ENCODE measurements at places on chromosomes 2 and 18.
A peak's percentile ranks its signal among the peaks of the same experiment; 100 is the strongest.

GRCh38 chr2:176744146-176744545 lies 468.4 kb upstream of the HNRNPA3 start:
- no peak for DNase-seq

GRCh38 chr18:44636241-44636640 lies 44.4 kb upstream of the SETBP1 start:
- peak; percentile 7 for DNase-seq

DNA sequence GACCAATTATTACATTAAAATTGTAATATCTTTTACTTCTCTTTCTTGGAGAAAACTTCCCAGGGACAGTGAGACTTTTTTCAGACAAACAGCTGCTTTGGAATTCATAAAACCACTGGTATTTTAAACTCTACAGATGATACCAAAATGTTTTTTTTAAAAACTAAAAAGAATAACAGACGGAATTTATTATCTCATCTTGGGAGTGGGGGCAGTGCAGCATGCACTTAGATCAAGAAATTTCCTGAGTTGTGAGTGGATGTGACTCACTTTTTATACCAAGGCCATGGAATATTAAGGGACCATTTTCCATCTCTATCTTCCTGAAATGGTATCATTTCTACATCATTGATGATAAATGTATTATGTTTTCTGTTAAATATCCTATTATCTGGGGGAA lies 422.8 kb upstream of the HNRNPA3 start:
- no peak for DNase-seq

GRCh38 chr2:161159456-161160225 lies 587 bp upstream of the TANK start:
- no peak for DNase-seq

GRCh38 chr2:216792222-216793021 lies 67.4 kb downstream of the TNP1 start:
- DNase-seq, result no peak

DNA sequence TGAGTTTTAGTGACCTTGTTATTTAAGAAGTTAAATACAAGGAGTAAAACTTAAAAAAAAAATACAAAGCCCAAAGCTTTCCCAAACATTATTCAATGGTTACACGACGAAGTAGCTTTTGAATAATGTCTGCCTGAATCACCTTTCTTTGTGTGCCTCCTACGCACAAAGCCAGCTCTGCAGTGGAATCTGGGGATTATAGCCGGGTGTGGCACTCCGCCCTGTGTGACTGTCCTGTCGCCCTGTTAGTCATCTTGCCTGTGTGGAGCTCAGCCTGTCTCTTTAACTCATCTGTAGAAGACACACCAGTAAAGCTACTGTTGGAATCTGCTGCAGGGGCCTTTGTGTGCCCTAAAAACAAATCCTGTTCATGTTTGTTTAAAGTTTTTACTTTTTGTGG lies 79.4 kb upstream of the TCF7L1 start:
- no peak for DNase-seq

- DNase-seq, result peak; percentile 20
Measured at GRCh38 chr2:190320696-190321095, 1.1 kb upstream of the HIBCH start.

DNA sequence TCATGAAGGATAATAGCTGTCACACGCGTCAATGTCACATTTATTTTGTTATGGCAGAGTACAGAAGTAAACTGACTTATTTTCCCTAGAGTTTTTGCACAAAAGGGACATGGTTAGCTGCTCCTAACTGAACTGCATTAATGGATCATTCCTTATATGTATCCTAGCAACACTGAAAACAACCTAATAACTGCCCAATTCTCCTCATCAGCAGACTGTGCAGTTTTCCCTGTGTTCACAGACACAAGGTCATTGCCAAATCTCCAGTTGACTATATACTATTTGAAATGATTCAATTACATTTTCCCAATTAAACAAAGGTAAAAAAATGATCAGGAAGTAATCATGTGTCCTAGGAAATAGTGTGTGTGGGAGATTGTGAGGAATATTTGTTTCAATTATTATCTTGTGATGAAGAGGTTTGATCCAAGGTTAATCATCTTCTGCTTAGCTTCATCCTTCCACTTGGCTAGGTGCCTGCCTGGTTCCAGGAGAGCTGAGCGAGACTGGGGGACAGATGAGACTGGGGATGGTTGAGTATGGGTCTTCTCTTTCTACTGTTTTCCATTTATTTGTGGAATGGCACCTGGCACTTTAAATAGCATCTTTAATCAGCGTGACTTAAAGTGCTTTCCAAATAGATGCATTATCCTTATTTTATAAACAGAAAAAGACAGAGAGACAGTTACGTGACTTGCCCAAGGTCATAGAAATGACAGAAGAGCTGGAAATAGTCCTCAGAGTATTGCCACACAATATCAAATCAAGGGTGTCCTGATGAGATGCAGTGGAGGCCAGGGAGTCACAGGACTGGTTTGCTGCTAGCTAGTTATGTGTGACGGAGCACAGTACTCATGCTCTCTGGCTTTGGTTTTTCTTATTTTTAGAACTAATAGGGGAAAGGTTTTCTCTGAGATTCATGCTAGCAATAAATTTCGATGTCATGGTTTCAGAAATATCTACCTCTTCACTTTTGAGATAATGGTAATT lies 335.6 kb downstream of the PIK3C3 start:
- DNase-seq, result no peak

GRCh38 chr2:18085593-18085992 lies 207.1 kb downstream of the KCNS3 start:
- no peak for DNase-seq

DNA sequence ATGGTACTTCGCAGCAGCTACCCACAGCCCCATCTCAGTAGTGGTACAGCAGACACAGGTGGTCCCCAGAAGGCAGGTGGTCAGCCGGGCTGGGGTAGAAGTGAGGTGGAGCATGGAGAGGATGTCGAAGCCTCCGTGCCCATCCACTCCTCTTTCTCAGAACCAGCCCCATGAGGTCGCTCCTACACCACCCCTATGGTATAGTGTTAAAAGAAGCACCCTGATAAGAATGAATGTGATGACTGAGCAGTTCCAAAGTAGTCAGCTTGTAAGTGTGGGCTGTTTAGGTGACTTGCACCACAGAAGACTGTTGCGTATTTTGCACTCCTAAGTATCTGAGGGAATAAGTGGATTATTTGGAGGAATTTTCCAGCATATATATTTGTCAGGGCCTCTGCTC lies 111.3 kb downstream of the WDSUB1 start:
- DNase-seq, result peak; percentile 7

DNA sequence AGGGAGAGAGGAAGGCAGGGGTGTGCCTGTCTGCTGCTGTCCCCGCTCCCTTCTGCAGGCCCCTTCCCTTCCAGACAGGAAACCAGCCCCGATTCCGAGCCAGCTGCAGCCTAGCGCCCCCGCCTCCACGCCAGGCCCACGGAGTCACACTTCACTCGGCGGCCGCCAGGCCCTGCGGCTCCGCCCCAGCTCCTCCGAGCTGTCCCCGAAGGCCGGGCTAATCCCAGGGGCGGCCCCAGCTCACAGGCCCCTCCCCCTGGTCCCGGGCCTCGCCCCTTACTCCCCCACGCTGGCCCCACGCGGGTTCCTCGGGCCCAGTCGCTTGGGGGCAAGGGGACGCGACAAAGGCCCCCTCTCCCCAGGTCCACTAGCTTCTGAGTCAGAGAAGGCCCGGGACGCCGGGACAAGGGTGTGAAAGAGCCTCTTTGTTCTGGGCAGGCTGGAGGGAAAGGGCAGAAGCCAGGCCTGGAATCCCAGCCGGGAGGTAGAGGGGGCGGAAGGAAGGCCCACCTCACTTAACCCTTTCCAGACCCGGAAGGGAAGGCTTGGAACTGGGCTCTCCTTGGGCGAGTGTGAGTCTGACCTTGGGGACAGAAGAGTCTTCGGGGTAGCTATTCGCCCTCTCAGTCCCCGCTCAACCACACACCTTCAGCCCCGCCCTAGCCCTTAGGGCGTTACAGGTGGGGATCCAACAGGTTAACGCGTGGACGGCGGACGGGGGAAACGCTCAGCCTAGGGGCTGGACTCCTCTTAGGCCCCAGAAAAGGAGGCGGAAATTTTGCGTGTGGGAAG lies 1.2 kb downstream of the RTKN start:
- peak; percentile 74 for DNase-seq

GRCh38 chr2:86541334-86541733 lies 21.9 kb downstream of the CHMP3 start:
- DNase-seq, result no peak

- no peak for DNase-seq
Measured at GRCh38 chr2:85120363-85120762, 12.8 kb upstream of the TCF7L1 start.
